ENCODE measurements at places on chromosomes 2 and 18. TPM values are rescaled to one million over a fixed set of nuclear protein-coding genes. Genes with fewer than 3 reads are reported as not detected.

The ASXL3 gene
- total RNA-seq: 6.1 TPM

The MAIP1 gene
- total RNA-seq: 20.6 TPM

The KCNF1 gene
- 0.27 TPM for total RNA-seq

The CNRIP1 gene
- total RNA-seq: 10.1 TPM

The TRABD2A gene
- 0.54 TPM for total RNA-seq

The SERPINB4 gene
- total RNA-seq: not detected

The DLX2 gene
- total RNA-seq: not detected

The MC4R gene
- not detected for total RNA-seq

The PARD6G gene
- 1.3 TPM for total RNA-seq

The NDC80 gene
- 0.57 TPM for total RNA-seq

The IMPACT gene
- total RNA-seq: 24.5 TPM

The ICA1L gene
- 5.7 TPM for total RNA-seq

The DES gene
- total RNA-seq: 21,230 TPM

The GREB1L gene
- 16.2 TPM for total RNA-seq

The REG3A gene
- total RNA-seq: not detected

The NETO1 gene
- 0.83 TPM for total RNA-seq

The DLX1 gene
- not detected for total RNA-seq

The AFF3 gene
- 6.7 TPM for total RNA-seq

The IL36RN gene
- total RNA-seq: not detected

The NGEF gene
- total RNA-seq: 0.24 TPM

The SLC19A3 gene
- total RNA-seq: 0.38 TPM

The MPP4 gene
- total RNA-seq: not detected

The GPR45 gene
- not detected for total RNA-seq

The TUBA4B gene
- not detected for total RNA-seq

The FAP gene
- 10.4 TPM for total RNA-seq

The SMAD2 gene
- total RNA-seq: 104 TPM

The CNPPD1 gene
- total RNA-seq: 67.6 TPM

The TLX2 gene
- total RNA-seq: not detected

The LYG2 gene
- not detected for total RNA-seq

The SERPINB10 gene
- total RNA-seq: not detected

The STARD6 gene
- not detected for total RNA-seq

The BMP10 gene
- total RNA-seq: 0.83 TPM

The POTEE gene
- not detected for total RNA-seq

The NCKAP5 gene
- total RNA-seq: 10.6 TPM

The C2orf69 gene
- 8.7 TPM for total RNA-seq

The BOD1L2 gene
- total RNA-seq: not detected

The HOXD12 gene
- total RNA-seq: not detected

The ZRANB3 gene
- 1.4 TPM for total RNA-seq

The LOXHD1 gene
- total RNA-seq: 0.48 TPM

The CACNB4 gene
- 0.67 TPM for total RNA-seq

The REG1B gene
- not detected for total RNA-seq

The UPP2 gene
- total RNA-seq: not detected

The MFSD2B gene
- not detected for total RNA-seq

The C2orf49 gene
- total RNA-seq: 20.2 TPM

The GALR1 gene
- 0.08 TPM for total RNA-seq

The DOK6 gene
- total RNA-seq: 10.6 TPM

The FBLN7 gene
- 1.00 TPM for total RNA-seq

The SLC5A7 gene
- not detected for total RNA-seq

The CSRNP3 gene
- 2.9 TPM for total RNA-seq

The MBOAT2 gene
- 48.2 TPM for total RNA-seq

The WDSUB1 gene
- total RNA-seq: 8.6 TPM

The ACVR1C gene
- total RNA-seq: 0.59 TPM

The METAP1D gene
- total RNA-seq: 4.0 TPM

The C2orf80 gene
- total RNA-seq: not detected
